ENCODE measurements at places on chromosomes 5 and 9.

GRCh38 chr5:108639366-108639765 lies 108.3 kb upstream of the FER start:
- DNase-seq: no peak

- no peak for DNase-seq
Measured at GRCh38 chr5:127536687-127537086, 19.2 kb downstream of the PRRC1 start.

DNA sequence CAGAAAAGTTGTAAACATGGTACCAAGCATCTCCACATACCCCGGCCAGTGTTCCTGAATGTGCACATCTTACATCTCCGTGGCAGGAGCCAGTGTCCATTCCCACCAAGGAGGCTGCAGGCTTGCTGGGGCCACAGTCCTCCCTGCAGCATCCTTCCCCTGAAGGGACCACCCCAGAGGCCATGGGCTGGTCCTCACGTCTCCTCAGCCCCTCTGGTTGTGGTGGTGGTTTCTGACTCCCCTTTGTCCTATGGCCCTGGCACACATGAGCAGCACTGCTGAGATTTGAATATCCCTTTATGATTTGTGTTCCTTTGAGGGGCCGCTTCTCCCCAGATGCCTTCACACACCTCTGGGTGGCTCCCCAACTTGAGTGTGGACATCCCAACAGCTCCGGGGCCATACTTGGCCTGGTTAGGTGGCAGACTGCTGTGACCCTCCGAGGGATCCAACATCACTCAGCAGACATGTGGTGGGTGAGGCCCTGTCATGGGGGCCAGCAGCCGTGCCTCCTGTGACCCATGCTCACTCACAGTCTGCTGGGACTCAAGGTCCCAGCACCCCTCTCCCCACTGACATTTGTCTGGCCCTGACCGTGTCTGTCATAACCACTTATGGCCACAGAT lies 14.3 kb downstream of the PHF2 start:
- DNase-seq: no peak

DNA sequence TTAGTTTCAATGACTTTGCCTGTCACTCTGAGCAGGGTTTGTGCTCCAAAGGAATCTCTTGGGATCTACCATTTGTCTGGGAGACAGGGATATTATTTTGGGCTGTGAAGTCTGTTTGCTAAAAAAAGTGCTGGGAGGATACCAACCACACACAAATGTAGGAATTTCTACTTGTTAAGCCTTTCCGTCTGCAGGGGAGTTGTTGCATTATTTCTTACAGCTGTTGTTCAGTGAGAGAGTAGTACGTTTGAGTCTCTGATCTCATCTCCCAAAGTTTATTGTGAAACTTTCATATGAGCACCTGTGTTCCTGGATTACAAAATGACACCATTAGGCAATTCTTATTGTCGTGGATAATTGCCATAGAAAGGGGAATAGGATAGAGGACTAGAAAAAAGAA lies 78.3 kb upstream of the SEMA6A start:
- DNase-seq: no peak
